ENCODE measurements at places on chromosomes 5 and 9.
A peak's percentile ranks its signal among the peaks of the same experiment; 100 is the strongest.

- DNase-seq, result peak; percentile 46
These were observed 875 bp downstream of the TPM2 start for GRCh38 chr9:35688558-35689541.

- DNase-seq, result no peak
These were observed 14.5 kb downstream of the FRMD3 start for GRCh38 chr9:83523684-83524083.

- DNase-seq, result no peak
These were observed 14.6 kb downstream of the SMARCA2 start for GRCh38 chr9:2029666-2030170.

DNA sequence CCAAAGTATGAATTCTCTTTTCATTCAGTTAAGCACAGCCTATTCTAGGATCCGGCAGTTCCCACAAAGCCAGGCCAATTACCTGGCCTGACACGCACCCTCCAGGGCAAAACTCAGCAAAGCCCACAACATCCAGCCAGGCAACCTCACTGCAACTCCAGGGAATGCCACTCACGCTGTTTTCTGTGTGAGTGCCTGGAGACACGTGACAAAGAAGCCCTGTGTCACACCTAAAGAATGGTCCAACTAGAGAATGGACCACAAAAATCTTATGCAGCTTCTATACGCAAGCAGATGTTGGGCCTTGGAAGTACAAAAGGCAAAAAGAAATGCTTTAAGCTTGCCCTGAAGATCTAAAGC is 20.2 kb downstream of the RETREG1 start:
- DNase-seq, result no peak

GRCh38 chr5:161925960-161926359 is 78.0 kb downstream of the GABRA1 start:
- DNase-seq, result no peak

DNA sequence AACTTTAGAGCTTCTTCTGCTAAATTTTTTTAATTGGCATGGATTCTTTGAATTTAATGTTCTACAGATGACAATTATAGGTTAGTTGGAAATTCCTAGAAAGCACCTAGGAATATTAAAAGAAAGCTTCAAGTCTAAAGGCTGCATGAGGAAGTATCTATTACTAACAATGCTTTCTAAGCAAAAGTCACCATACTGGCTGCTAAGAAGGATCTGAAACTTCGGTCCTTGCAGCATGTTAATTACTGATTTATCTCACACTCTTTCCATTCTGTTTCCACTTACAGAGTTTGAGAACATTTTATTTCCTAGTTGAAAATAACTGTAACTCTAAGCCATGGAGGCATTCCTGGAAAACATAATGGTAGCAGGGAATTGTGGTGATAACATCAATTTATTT is 8.4 kb downstream of the SEMA6A start:
- no peak for DNase-seq

DNA sequence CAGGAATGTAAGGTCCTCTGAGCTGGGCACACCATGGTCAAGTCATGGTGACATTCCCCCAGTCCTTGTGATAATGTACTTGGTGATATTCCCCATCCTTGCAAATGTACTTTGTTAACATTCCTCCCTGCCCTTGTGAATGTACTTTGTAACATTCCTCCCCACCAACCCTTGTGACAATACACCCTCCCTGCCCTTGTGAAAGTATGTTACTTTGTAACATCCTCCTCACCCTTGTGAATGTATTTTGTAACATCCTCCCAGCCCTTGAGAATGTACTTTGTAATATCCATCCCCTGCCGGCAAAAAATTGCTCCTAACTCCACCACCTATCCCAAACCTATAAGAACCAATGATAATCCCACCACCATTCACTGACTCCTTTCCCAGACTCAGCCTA is 53.3 kb downstream of the RAPGEF6 start:
- DNase-seq, result no peak

DNA sequence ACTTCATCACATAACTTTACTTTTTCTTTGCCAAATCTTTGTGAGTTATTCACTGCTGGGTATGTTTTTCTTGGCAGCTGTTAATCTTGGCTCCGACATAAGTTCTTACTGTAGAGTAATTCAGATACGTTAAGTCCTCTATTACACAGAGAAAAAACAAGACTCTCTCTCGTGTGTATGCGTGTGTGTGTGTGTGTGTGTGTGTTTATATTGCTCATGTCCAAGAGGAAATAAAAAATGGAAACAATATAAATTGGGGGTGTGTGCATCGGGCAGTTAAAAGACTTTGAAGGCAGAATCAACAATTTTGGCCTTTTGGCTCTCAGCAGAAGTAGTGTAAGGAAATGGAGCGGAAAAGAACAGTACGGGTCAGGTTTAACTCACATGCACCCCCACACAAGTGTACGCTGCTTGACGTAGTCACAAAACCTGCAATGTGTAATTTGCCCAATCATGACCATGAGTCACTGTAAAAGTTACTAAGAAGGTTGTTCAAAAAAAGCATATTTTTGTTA is 67.2 kb upstream of the IFNE start:
- peak; percentile 93 for DNase-seq

GRCh38 chr5:124650147-124650561 is 96.3 kb downstream of the ZNF608 start:
- DNase-seq, result no peak

- DNase-seq, result no peak
These were observed 29.7 kb downstream of the MRPL36 start for GRCh38 chr5:1769752-1770442.

DNA sequence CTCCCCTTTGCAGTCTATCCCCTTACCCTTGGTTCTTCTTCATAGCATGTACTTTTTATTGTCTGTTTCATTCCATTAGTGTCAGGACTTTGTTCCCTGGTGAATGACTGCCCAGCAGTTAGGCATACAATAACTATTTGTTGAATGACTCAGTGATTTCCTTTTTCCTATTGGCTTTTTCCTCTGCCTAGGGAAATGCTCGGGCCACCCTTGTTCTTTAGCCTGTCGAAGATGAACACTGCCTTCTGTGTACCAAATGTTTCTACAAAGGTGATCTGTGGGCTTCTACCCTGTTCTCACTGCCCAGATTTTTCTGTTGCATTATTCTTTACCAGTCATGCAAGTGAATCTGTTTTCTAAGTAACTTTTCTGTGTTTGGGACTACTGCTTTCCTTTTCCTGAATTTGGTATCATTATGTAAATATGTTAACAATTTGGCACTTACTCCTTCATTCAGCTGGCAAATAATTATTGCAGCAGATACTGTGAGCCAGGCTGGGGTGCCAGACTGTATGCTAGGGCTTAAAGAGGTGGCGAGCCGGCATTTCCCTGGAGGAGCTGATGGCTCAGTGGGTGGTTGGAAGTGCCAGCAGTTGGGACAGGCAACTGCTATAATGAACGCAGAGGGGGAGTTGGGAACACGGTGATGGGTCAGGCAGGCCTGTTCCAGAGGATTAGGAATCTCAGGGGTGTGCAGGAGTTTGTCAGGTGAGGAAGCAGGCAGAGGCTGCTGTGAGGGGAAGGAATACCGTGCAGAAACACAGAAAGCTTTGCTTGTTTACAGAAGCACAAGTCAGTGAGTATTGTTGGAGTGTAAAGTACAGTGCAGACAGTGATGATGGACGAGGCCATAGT is 30.6 kb downstream of the KDM4C start:
- DNase-seq, result peak; percentile 34

- no peak for DNase-seq
These were observed 248.6 kb upstream of the ANKRD55 start for GRCh38 chr5:56481428-56482357.

DNA sequence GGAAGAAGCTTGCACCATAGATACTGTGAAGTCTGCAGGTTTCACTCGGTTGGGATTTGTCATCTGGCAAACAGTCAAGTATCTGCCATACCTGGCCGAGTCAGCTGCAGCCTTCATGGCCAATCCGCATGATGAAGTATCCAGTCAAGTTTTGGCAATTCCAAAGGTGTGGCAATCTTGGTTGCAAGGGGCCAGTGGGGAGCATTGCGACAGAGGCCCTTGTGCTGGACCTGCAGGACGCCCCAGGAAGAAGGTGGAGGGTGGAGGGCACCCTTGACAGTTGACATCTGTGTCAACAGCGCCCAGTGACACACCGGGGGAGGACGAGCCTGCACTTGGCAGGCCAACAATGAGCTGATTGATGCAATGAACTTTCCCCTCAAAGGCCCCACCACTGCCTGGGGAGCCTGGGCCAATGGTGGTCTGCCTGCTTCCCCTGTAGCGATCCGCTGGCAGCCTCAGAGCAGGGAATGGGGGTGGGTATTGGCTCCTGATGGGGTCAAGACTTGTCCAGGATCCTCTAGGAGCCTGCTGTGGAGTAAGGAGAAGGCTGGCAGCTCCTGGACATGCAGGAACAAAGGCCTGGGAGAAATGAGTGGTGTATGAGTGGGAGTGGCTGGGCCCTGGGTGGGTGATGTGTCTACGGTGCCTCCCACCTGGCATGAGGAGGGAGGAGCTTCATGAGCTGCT is 122.8 kb upstream of the PITX1 start:
- DNase-seq, result no peak

- DNase-seq, result no peak
These were observed 3.7 kb upstream of the ROR2 start for GRCh38 chr9:91953718-91954117.

DNA sequence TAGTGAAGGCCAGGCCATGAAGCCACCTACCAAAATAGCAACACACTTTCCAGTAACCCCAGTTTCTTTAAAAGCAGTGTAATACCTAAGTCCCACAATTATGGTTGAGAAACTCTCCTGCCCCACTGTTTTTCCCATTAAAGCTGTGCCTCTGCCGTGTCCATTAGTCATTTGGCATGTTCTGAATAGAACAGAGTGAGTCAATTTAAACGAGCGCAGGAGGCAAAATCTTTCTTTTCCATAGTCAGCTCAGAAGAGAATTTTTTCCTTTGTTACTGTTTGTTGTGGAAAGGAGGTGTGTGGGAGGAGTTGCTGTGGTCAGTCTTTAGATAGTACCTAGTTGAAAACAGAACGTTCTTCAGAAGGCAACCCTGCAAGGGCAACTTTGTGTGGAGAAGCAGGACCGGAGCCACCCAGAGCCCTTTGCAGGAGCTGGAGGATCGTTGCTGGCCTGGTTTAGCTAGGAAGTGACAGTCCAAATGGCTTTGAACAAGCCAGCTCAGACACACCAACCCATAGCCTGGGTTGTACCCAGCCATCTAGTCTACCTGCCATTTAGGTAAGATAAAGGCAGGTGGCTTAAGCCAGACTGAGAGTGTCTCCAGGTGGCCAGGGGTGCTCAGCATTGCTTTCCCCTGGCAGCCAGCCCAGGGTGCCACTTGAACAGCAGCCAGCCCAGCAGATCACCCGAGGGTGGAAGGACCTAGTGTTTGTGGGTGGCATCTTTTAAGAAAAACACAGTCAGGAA is 30.4 kb downstream of the GADD45G start:
- peak; percentile 79 for DNase-seq

GRCh38 chr5:124262470-124262869 is 484.0 kb downstream of the ZNF608 start:
- no peak for DNase-seq

GRCh38 chr9:110099236-110100095 is 108.5 kb downstream of the C9orf152 start:
- no peak for DNase-seq

DNA sequence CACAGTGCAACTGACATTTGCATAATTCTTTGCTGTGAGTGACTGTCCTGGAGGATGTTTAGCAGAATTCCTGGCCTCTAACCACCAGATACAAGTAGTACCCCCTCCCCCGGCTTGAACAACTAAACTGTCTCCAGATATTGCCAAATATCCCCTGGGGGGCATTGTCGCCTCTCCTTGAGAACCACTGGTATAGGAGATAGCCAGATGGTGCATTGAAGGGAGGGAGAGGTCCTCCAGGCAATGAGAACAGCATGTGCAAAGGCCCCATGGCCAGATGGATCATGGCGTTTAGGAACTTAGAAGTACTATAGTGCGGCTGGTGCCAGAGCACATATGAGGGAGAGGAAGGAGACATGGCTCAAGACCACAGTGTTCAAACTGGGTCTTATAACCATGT is 18.9 kb upstream of the ORM1 start:
- DNase-seq, result no peak

- no peak for DNase-seq
These were observed 5.8 kb upstream of the RAB14 start for GRCh38 chr9:121207371-121207940.

- DNase-seq, result peak; percentile 54
These were observed 2.6 kb upstream of the NFIL3 start for GRCh38 chr9:91426123-91426745.

- peak; percentile 42 for DNase-seq
These were observed 65.5 kb upstream of the ABCA1 start for GRCh38 chr9:104993291-104993963.

DNA sequence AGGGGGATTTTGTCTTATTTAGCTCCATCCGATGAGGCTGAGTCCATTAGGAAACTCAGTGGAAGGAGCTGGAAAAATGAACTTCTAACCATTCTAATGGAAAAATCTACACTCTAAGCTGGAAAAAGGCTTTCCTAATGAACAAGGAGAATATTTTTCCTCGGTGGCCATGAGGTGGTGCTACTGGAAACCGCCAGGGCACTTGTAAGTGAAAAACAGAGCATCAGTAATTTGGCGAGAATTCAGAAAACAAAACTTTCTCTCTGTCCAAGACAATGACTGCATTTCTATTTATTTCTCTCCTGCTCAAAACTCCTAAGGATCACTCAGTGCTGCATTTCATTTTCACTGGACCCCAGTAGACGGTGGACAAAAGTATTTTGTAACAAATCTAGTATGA is 237.6 kb downstream of the TENT4A start:
- no peak for DNase-seq

- DNase-seq, result peak; percentile 94
These were observed 586.7 kb upstream of the TUSC1 start for GRCh38 chr9:26264709-26265601.

GRCh38 chr9:125932012-125932411 is 184.8 kb downstream of the PBX3 start:
- peak; percentile 90 for DNase-seq

DNA sequence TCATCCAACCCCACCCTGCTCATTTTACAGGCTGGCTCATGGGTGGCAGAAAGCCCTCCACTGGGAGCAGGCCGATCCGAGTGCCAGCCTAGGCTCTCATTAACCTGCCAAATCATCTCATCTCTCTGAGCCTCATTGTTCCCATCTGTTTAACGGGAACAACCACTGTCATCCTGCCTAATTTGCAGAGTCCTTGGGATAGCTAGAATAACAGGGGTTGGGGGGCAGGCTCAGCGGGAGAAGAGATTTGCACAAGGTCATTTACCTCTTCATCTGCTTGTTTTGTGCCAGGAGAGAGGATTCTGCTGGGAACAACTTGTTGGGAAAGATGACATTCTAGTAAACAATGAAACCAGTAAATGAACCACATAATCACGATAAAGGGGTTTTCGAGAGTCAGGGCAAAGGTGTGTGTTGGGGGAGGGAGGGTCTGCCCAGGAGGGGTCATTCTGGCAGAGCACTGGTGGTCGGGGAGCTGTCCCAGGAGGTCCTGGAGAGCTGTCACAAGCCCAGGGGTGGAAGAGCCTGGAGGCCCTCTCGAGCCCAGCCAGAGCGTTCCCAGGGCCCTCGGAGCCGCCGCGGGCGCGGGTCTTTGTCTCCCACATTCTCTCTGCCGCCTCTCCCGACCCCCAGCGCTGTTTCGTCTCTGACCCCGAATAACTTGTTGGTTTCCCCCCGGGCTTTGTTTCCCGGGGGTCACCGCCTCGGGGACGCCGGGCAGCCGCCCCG is 22.8 kb upstream of the NDST1 start:
- DNase-seq, result no peak
